ENCODE measurements at places on chromosomes 7 and 10.

DNA sequence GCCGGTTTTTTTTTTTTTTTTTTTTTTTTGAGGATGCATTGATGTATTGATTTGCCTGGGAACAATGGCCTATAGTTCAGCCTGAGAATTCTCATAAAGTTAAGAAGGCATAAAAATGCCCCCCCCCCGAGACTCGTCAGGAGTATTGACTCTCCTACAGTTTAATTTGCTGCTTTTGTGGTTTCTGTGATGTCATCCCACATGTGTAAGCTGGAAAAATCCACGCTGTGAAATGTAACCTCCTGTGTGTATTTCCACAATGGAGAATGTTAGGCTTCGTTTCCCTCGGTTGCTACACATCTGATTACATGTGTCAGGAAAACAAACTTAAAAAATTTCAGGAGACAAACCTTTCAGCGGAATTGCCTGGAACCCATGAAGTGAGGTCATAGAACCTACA is 117.9 kb downstream of the FANK1 start:
- DNase-seq: no peak

DNA sequence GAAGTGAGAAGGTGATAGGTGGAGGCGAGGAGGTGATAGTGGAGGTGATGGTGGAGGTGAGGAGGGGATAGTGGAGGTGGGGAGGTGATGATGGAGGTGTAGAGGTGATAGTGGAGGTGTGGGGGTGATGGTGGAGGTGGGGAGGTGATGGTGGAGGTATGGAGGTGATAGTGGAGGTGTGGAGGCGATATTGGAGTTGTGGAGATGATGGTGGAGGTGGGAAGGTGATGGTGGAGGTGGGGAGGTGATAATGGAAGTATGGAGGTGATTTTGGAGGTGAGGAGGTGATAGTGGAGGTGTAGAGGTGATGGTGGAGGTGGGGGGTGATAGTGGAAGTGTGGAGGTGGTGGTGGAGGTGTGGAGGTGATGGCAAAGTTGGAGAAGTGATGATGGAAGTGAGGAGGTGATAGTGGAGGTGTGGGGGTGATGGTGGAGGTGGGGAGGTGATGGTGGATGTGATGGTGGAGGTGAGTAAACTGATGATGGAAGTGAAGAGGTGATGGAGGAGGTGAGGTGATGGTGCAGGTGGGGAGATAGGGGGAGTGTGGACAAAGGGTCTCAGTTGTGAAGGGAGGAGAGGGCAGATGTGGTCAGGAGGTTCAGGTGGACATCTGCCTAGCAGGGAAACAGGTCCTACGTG is 36.6 kb downstream of the ADCY1 start:
- no peak for DNase-seq

- no peak for DNase-seq
Observed at GRCh38 chr10:69057951-69058297, 30.0 kb upstream of the SRGN start.

DNA sequence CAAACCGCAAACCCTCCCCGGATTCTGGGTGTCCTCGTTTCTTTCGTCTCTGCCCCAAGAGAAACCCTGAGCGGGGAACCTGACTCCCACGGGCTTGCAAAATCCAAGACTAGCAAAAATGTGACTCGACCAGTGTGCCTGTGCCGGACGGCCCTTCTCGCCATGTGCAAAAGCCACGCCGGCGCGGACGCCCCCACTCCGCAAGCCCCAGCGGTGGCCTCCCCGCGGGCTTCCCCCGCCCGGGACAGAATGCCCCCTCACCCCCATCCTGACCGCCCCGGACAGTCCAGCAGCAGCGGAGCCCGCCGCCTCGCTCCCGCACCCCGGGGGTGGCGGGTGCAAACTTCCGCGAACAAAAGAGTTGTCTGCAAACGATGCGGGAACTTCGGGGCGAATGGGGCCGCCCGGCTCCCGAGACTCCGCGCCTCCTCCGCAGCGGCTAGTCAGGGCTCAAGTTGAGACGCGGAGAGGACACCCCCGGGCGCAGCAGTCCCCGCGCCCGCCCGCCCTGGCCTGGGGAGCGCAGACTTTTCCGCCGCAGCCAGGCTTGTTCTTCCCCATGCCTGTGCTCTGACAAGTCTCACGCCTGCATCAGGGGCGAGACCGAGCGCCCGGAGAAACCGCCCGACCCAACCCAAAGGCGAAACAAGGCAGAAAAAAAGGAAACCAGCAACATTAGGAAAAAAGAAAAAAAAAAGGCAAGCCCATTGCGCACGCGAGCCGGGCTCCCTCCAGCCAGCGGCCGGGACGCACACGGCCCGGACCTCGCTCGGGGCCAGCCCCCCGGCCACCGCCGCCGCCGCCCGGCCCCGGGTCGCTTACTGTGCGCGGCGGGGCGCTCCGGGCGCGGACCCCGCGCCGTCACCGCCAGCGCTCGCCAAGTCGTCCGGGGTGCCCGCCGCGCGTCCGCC is 732 bp downstream of the FAM53B start:
- peak; percentile 24 for DNase-seq

DNA sequence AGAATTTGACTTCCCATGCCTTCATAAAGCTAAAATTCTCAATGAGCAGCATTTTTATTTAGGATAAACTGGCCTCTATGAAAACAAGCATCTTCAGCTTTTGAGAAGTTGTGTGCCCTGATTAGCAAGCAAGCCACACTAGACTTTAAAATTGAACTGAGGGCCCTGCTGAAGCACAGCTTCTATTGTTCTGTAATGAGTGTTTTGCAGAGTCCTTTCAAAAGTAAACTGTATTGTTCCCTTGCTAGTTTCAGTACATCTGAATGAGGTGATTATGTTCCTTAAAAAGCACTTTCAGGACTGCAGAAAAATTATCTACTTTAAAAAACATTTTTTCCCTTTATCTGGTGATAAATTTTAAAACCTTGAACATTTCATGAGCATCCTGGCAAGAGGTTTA is 113.3 kb upstream of the PRPS1L1 start:
- no peak for DNase-seq

GRCh38 chr7:49778731-49779270 is 5.4 kb downstream of the VWC2 start:
- no peak for DNase-seq

- no peak for DNase-seq
Observed at GRCh38 chr10:113780681-113781250, 29.3 kb downstream of the PLEKHS1 start.

GRCh38 chr7:17207220-17207619 is 91.2 kb upstream of the AHR start:
- DNase-seq: no peak

GRCh38 chr10:4498711-4499251 is 327.2 kb upstream of the AKR1E2 start:
- DNase-seq: no peak

DNA sequence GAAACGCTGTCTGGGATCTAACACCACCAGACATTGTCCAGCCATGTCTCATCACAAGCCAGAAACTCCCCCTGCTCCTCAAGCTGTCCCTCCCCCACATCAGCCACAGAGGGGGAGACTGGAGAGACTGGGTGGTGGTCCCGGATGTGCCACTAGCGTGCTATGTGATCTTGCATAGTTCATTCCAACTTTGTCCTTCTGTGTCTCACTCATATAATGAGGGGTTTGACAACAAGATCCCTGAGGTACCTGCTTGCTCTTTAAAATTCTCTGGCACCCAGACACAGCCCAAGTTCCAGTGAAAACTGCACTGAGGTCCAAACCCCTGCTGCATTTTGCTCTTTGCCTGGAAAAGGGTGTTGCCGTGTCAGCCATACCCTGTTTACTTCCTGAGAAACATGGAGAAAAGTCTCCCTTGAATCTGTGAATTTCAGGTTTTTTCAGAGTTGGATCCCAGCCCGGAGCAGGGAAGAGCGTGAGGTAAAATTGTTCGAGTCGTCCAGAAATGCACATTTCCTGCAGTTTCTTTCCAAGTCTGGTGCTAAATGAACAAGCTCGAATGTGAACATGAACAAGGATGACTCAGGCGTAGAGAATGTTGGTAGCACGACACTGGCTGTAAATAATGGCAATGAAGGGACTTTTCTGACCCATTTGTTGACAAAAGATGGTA is 156.6 kb downstream of the CCDC3 start:
- DNase-seq: no peak

- peak; percentile 52 for DNase-seq
Observed at GRCh38 chr10:17257466-17258321, 29.7 kb downstream of the VIM start.

- DNase-seq: no peak
Observed at GRCh38 chr7:94995921-94996320, 88.5 kb downstream of the PPP1R9A start.

DNA sequence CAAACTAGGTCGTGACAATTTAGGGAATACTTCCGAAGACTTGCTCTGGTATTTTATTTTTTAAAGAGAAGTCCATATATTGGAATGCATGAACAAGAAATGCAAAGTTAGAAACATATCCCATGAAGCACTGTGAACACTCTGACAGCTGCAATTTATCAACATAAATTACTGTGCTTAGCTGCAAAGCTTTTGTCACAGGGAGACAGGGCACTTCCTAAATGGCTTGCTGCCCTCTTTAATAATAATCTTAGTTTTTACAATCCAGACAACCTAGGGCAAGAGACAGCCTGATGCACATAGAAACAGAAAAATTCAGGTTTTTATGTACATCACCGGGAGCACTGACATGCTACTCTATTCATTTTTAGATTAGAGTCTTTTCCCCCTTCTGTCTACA is 78.3 kb upstream of the NOBOX start:
- no peak for DNase-seq

- DNase-seq: no peak
Observed at GRCh38 chr7:84100866-84101265, 93.7 kb downstream of the SEMA3A start.

DNA sequence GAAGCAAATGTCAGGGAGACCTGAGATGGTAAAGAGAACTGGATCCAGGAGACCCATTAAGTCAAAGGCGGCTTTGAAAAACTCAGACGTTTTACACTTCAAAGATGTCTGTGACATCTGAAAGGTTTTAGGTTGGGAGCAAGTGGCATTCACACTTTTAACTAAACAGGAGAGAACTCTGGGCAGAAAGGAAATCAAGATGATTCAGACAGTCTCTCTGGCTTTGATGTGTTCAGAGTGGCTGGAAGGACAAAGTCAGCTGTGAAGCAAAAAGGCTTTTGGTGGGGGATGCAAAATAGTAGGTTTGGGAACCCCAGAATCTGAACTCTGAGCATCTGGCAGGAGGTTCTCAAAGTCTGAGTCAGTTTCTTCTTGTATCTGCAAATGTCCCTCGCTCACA is 66.6 kb downstream of the PRKCQ start:
- no peak for DNase-seq

GRCh38 chr7:271266-272107 is 18.5 kb upstream of the FOXL3 start:
- DNase-seq: no peak

- no peak for DNase-seq
Observed at GRCh38 chr7:2405601-2406345, 2.4 kb downstream of the CHST12 start.

DNA sequence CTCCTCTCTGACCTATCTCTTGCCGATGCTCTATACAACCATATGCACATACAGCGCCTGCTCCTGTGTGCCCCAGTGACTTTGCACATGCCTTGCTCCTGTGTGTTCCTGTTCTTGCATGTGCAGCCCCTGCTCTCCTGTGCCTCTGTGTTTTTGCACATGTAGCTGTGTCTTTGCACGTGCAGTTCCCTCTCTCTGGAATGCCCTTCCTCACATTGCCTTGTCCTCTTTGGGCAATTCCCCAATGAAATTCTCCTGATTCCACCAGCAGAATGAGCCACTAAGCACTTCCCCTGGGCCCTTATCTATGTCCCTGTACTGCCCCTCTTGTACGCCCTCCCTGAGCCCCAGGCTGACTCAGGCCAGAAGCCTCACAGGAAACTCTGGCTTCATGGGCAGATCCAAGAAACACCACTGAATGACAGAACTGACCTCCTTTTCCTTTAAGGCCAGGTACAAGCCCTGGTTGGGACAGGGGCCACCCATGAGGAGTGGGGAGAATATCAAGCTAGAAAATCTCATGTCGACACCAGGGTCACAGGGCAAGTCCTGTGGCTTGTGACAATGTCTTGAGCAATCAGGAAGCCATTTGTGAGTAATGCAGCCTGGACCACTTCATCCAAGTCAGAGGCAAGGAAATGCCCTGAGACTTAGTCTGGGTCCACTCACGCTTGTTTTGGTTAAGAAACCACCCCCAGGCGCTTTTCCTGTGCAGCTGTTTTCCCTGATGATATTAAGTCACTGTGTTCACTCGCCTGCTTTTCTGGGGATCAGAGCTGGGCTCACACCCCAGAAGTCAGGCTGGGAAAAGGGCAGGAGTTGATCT is 1.9 kb upstream of the ARHGAP22 start:
- no peak for DNase-seq

DNA sequence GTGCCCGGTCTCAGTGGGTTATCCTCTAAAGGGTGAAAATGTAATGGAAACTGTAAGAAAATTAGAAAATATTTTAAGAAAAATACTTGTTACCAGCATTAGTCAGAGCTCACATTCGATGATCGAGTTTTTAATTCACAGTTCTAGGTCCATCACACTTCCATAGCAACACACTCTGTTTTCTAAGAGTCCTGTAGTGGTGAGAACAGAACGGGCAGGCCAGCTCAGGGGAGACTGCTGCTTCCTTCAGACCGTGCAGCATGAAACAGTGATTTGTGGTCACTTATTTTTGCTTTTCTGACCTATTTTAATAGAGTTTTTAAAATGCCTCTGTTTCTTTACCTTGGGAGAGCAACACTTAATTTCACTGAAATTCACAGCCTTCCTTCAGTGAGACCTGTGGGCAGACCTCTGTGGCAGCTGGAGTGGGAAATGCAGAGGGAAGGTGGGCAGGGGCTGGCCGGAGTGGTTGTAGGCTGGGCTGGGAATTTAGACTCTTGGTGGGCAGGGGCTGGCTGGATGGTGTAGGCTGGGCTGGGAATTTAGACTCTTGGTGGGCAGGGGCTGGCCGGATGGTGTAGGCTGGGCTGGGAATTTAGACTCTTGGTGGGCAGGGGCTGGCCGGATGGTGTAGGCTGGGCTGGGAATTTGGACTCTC is 1.5 kb downstream of the SUN1 start:
- no peak for DNase-seq

- no peak for DNase-seq
Observed at GRCh38 chr10:33732161-33732680, 397.8 kb upstream of the NRP1 start.

GRCh38 chr7:84901366-84901765 is 285.5 kb downstream of the SEMA3D start:
- no peak for DNase-seq

- DNase-seq: no peak
Observed at GRCh38 chr7:154872811-154873499, 130.0 kb downstream of the PAXIP1 start.

DNA sequence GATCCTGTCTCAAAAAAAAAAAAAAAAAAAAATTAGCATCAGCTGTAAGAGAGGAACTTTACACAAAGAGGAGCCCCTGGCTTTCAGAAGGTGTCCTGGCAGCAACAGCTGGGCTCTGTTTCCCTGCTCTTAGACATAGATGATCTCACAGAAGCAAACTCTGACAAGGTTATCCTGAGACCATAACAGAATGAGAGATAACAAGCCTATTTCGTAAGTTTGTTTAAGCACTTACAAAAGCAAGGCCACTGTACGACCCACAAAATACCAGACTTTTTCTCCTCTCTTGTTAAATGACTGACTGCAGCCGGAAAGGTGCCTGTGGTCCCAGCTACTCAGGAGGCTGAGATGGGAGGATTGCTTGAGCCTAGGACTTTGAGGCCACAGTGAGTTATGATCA is 33.3 kb upstream of the OTUD1 start:
- DNase-seq: no peak

Data from SK-N-DZ (cell line).